ENCODE measurements at places on chromosomes 3 and 15.

- DNase-seq = no peak
Observed at GRCh38 chr15:90211440-90212143, 10.5 kb downstream of the SEMA4B start.

DNA sequence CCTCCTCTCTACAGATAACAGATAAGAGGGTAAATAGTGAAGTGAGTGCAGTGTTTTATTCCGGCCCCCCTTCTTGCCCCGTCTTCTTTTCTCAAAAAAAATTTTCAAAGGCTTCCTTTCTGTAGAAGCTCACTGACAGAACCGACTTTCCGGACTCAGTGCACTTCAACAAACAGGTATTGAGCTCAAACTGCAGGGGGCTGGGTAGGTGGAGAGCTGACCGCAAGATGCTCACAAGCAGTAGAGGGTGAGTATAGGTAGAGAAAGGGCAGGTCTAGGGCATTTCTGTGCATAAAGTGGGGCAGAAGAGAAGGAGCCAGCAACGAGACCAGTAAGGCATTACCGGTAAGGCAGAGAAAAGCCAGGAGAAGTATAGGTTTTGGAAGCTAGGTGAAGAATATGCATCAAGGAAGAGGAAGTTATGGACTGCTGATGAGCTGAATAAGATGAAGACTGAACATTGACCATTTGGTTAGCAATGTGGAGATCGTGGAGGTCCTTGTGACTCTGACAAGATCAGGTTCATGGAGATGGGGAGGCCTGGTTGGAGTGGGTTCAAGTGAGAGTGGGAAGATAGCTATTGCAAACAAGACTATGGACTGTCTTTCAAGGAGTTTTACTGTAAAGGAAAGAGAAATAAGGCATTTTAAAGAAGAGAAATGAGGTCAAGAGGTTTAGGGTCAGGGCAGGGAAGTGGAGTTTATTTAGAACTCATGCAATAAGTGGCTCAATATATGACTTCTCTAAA lies 97.4 kb downstream of the ST6GAL1 start:
- DNase-seq = no peak

DNA sequence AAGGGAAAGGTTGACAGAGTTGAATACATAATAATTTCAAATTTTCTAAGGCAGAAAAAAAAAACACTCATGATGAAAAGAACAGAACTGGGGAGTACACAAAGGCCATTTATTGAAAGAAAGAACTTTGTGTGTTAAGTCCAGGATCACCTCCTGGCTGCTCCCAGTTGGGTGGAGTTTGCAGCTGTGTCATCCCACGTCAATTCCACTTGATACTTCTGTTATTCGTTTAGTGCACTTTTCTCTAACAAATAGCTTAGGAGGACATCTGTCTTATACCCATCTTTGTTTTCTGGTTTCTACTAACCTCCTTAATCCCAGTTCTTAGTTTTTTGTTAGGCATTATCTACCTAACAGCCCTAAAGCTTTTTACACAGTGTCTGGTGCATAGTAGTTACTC lies 44.7 kb downstream of the SGO1 start:
- no peak for DNase-seq

GRCh38 chr3:61831973-61832372 lies 270.6 kb downstream of the PTPRG start:
- DNase-seq = no peak

- no peak for DNase-seq
Observed at GRCh38 chr15:77479015-77479414, 58.3 kb downstream of the HMG20A start.

- no peak for DNase-seq
Observed at GRCh38 chr15:65595960-65596359, 15.0 kb downstream of the INTS14 start.

- DNase-seq = no peak
Observed at GRCh38 chr3:186619787-186620212, 6.9 kb downstream of the AHSG start.

DNA sequence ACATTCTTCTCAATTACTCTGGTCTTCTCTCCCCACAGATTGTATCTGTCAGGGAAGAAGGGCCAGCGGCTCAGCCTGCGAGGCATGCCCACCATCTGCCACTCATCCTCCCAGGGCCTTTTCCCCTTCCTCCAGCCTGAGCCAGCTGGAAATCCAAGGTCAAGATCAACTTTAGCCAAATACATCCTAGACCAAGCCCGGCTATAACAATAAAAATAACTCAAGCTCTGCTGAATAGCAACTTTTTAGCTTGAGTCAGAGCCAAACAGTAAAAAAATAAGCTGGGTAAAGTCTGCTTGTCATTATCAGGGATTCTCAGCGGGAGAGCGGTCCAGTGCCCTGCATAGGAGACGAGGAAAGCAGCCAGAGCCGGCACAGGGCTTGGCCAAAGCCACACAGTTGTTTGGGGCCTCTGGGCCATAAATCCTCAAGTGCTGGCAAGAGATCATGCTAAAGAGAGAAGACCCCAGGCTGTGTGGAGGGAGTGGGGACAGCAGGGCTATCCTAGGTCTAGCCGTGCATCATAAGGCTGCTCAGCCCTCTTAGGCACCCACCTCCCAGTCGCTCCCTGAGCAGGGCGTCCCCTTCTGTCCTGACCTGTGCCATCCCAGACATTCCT lies 76.2 kb upstream of the HERC1 start:
- no peak for DNase-seq

DNA sequence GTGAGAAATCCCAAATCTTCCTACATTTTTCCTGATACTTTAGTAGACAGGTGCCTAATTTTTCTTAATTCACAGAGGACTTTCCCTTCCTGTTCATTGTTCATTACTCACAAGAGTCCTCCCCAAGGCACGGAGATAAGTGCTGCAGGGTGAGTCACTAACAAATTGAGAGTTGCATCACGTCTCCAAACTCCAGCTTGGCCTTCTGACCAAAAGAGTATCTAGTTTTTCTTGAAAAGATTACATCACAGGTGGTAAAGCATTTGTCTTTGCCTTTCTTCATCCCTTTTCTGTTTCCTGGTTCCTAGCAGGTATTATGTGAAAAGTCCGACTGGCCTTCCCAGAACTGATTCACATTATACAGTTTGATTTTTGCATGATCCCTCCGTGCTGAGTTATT lies 24.9 kb upstream of the RASGRP1 start:
- DNase-seq = no peak

GRCh38 chr15:93341164-93341563 lies 252.2 kb upstream of the RGMA start:
- no peak for DNase-seq

DNA sequence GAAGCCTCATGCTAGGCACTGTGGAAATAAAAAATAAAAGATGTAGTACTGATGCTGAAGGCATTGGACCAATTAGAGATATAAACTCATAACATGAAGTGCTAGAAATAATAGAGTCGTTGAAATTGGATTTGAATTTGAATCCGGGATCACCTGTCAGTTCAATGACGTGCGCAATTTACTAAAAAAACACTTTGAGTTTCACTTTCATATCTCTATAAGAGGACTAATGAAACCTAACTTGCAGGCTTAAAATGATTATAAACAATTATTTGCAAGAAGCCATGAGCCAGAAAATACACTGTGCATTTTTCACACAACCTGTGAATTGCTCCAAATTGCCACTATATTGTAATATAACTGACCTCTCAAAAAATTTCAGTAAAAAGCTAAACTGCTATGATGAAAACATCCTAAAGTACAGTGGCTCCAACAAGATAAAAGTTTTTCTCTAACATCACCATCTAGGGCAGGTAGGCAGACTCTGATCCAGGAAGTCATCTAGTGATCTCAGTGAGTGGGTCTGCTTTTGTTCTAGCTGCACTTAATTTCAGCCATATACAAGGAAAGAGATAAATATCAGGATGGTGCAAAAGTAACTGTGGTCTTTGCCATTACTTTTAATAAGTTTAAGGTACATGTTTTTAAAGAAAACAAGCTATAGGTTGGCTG lies 440.2 kb downstream of the CNTN6 start:
- DNase-seq = no peak

GRCh38 chr3:43638594-43639447 lies 17.0 kb upstream of the ANO10 start:
- no peak for DNase-seq

DNA sequence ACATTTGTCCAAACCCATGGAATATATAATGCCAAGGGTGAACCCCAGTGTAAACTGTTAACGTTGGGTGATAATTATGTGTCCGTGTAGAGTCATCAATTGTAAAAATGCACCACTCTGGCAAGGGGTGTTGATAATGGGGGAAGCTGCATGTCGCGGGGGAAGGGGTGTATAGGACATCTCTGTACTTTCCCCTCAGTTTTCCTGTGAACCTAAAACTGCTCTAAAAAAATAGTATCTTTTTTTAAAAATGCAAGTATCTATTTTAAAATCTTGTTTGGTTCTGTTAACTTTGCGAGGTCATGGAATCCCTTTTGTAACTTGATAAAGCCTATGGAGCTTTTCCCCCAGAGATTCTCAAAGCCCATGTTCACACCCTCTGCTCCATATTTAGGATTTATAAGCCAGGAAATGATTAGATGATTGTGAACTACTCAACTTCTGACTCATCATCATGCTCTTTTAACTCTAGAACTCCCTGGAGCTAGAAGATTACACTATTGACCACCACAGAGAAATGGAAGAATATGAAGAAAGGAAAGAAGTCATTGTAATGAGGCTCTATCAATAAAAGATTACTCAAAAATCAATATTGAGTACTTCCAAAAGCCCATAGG lies 56.1 kb upstream of the C3orf49 start:
- no peak for DNase-seq

DNA sequence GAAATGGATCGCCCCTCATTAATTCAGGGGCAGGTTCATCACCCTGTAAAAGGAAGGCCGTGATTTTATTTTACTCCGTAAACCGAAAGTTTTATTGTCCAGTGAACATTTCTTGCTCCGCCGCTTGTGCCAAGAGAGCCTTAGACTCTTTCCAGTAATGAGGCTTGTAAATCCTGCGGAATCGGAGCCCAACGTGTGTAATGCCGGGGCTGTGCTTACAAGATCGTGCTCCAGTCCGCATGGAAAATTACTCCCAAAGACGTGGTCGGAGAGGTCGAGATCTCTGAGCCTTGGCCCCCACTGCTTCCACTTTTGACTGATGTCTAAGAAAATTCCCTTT lies 649 bp upstream of the PLOD2 start:
- no peak for DNase-seq

- DNase-seq = no peak
Observed at GRCh38 chr15:51866751-51867150, 37.3 kb downstream of the TMOD3 start.

GRCh38 chr3:109098079-109098644 lies 19.8 kb downstream of the MORC1 start:
- no peak for DNase-seq

- no peak for DNase-seq
Observed at GRCh38 chr3:170500462-170500861, 81.8 kb downstream of the CLDN11 start.

GRCh38 chr3:111800472-111800871 lies 58.6 kb upstream of the PHLDB2 start:
- no peak for DNase-seq

Measured in NCI-H1694 (cell line).